HCT116 (cell line): ENCODE measurements at places on chromosomes 13 and 19.

DNA sequence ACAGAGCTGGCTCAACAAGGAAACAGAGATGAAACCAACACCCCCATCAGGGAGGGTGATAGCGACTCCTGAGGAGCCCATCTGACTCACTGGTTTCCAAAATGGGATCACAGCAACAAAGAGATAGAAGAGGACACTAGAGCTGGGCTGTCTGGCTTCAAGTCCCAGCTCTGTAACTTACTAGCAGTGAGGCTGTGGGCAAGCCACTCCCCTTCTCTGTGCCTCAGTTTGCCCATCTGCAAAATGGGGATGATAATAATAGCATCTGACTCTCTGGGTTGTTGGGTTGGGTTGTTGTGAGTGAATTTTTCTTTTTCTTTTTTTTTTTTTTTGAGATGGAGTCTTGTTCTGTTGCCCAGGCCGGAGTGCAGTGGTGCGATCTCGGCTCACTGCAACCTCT is 14.3 kb downstream of the IGSF23 start:
- DNase-seq: no peak

DNA sequence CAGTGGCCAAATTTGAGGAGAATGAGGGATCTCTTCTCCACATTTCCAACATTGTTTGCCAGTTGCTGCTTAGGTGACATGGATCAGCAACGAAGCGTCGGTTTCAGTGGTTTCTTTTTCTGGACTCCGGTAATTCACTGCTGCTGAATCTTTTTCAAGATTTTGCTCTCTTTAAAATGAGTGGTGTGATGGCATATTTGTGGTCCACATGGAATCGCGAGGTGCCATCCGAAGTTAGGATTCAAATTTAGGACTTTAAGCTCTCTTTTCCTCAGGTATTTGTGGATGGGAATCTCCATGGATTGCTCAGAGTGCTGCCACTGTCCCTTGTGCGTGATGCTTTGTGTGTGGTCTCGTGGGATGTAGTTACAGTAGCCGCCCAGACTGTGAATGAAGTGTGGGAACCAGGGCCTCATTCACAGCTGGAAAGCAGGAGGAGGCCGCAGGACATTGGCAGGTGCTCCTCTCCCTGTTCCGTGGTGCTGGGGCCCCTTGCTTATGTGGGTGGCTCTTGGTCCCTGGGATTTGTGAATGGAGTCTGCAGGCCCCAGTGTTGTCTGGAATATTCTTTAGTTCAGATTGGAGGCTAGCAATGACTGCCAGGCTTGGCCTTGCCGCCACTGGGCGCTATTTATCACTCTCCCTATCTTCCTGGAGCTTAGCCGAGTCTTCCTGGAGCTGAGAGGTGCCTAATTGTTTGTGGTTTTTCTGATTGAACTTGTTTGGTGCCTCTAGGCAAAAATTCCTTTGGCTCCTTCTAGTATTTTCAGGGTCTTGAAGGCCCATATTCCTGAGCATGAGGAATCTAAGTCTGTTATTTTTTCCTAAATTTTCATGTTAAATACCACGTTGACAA is 1.5 kb downstream of the ILF3 start:
- no peak for DNase-seq

GRCh38 chr13:94696171-94696570 is 16.2 kb downstream of the SOX21 start:
- DNase-seq: no peak

- no peak for DNase-seq
These were observed 18.6 kb downstream of the DEDD2 start for GRCh38 chr19:42198676-42199439.

DNA sequence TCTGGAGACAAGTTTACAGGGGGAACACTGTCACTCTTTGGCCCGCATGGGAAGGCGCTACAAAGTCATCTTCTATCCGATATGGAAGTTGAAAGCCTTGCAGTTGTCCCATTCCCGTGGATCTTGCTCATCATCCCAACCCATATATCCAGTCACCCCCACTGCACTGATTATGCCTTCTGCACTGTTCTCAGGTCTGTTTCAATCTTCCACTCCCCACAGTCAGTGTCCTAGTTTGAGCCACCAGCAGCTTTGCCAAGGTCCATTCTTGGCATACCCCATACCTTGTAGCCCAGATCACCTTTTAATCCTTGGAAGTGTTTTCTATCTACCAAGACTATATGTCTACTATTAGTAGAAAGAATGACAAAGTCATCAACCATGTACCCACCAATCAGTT is 88.1 kb downstream of the MIPEP start:
- no peak for DNase-seq

DNA sequence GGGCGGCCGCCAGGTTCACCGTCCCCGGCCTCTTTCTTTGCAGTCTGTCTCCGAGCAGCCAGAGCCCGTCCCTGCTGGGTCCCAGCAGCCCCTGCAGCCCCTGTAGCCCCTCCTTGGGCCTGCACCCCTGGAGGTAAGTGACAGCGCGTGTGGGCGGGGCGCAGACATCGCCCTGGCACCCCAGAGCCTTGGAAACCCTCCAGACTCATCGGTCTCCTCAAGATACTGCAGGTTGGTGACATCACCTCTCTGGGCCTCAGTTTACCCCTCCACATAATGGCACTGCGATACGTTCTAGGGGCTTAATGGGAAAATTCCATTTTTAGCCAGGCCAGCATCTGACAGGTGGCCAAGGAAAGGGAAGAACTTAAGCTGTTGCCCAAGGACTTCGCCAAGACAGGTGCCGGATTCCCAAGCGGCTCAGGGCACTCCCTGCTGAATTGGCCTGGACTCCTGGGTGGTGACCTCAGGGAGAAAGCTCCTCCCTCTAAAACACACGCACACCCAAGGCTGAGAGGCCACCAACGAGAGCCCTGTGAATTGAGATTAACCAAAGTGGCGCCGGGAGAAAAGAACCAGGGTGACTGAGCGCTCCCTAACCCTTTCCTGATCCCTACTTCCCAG is 13.1 kb downstream of the MAST3 start:
- DNase-seq: no peak

GRCh38 chr13:40456397-40456953 is 210.0 kb downstream of the FOXO1 start:
- DNase-seq: no peak

DNA sequence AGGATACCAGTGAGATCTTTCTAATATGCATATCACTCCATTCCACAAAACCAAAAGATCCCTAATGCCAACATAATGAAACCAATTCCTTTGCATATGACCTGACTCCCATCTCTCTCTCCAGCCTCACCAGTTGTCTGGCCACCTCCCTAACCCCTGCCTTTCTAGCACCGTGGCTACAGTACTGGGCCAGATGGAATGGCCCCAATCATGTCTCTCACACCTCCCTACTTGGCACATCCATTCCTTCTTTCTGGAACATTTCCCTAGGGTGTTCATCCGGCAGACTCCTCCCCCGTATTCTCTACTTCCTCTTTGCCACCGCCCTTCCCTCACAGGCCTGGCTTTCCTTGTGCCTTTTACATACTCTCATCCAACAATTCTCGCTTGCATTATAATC is 62.0 kb downstream of the GPALPP1 start:
- DNase-seq: no peak

DNA sequence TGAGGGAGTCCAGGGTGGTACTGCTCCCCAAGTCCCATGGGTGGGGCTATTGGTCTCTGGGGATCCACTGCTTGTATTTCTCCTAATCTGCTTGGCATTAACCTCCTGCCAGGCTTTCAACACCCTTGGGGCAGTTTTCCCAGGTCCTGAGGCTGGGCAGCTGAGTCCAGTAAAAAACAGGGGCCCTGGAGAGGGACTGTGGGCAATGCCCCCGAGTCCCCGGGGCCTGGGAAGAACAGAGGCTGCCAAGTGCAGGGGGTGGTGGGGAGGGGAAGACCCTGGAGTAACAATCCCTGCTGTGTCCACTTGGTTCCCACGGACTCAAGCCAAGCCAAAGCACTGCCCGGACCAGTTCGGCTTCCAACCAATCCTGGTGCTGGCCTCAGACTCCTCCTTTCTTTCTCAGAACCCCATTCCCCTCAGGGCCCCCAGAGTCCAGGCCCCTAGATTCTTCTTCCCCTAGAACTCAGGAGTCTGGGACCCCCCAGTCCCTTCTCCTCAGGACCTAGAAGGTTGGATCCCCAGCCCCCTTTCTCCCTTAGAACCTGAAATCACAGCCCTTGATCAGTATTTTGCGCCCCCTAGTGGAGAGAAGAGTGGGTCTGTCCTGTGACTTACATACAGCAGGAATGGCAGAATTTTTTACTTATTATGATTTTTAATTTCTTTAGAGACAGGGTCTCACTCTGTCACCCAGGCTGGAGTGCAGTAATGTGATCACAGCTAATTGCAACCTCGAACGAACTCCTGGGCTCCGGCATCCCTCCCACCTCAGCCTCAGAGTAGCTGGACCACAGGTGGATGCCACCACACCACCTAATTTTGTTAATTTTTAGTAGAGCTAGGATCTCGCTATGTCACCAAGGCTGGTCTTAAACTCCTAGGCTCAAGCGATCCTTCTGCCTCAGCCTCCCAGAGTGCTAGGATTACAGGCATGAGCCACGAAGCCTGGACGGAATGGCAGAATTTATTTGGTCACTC is 3.7 kb upstream of the CLPTM1 start:
- peak; percentile 66 for DNase-seq

DNA sequence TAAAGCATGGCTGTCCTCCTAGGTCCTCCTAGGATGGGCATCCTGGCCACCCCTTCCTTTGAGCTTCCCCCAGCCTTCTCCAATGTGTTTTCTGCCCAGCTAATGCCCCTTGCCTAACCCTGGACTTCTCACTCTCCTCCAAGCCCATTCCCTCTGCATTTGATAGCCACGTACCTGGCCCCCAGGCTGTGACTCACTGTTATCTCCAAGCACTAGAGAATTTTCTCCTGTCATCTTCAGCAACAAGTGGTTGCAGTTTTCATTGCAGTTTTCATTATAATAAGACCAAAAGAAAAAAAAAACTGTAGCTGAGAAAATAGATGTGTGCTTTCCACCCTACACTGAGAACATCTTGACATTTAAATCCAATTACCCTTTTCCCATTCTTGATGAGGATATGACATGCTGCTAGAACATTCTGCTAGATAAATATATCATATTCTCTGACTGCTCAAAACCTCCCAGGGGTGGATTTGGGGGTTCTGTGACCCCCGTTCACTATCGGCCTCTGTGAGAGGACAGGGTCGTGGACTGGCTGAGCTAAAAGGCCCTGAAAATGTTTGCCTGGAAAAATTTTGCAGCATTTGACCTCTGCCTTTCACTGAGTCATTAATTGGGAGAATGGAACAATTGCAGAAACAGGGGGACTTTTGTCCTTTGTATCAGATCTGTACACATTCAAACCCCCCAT is 58.8 kb upstream of the KCTD15 start:
- no peak for DNase-seq

DNA sequence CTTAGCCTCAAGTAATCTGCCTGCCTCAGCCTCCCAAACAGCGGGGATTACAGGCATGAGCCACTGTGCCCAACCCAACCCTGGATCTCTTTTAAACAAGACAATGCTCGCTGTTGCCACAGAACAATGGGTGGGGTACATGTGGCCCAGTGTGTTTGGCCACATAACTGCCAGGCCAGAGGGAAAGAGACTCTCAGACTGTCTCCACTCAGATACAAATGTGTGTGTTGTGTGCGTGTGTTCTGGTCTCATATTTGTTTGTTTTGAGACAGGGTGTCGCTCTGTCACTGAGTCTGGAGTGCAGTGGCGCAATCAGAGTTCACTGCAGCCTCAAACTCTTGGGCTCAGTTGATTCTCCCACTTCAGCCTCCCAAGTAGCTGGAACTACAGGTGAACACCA is 25.8 kb downstream of the LDLR start:
- no peak for DNase-seq

GRCh38 chr13:44951184-44951583 is 38.1 kb downstream of the NUFIP1 start:
- no peak for DNase-seq

GRCh38 chr19:19637186-19637522 is 6.3 kb downstream of the GMIP start:
- DNase-seq: no peak

- DNase-seq: peak; percentile 38
These were observed 46.8 kb downstream of the TEX26 start for GRCh38 chr13:30978981-30979956.

DNA sequence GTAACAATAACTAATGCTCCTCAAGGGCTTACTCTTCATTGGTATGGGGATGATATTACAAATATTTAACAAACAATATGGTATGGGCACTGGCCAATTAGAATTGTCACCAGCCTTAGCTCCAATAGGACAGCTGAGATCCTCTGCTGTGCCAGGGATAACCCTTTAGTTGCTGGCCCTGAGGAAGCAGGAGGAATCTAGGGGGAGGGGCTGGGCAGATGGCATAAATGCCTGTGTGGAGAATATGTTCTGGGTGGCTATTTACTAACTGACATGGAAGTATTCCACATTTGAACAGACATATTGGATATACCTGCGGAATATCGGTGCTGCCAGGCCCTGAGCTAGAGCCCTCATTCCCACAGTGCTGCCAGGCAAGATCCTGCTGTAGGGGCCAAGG is 16.6 kb upstream of the LRCH1 start:
- DNase-seq: no peak

GRCh38 chr19:14114854-14115253 is 2.7 kb downstream of the PRKACA start:
- no peak for DNase-seq

GRCh38 chr13:64529874-64530485 is 2700.2 kb downstream of the PCDH9 start:
- peak; percentile 19 for DNase-seq

GRCh38 chr19:17754634-17755442 is 3.6 kb downstream of the FCHO1 start:
- DNase-seq: no peak

DNA sequence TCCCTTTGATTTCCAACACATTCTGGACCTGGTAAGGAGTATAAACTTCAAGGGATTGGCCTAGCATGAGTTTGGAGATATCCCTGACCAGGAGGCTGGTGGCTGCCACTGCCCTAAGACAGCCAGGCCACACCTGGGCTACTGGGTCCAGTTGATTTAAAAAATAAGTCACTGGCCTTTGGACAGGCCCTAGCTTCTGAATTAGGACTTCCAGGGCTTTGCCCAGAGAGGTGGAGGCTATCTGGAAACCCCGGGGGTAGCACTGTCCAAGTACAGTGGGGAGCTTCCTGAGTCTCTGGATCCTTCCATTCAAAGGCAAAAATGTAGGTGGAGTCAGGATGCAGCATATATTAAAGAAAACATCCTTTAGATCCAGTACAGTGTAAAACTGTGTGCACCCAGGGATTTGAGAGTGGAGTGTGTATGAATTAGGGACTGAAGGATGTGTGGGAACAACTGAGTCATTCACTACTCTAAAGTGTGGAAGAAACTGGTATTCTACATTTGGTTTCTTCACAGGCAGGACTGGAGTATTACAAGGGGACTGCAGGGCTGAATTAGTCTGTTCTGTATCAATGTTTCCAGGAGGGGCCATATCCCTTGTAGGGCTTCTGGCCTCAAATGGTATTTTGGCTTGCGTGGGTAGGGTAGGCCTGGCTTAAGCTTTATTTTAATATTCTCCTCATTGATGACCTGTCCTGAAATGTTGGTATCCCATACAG is 14.8 kb upstream of the FCGBP start:
- DNase-seq: no peak

GRCh38 chr19:23402388-23402787 is 7.1 kb upstream of the ZNF91 start:
- DNase-seq: no peak

- DNase-seq: no peak
These were observed 4.3 kb downstream of the MPV17L2 start for GRCh38 chr19:18197306-18197705.

GRCh38 chr19:56066152-56067023 is 54.7 kb downstream of the ZNF787 start:
- DNase-seq: peak; percentile 44
